Activated T-cell treated with anti-CD3 and anti-CD28 coated beads for 48 hours (primary cell): ENCODE measurements at places on chromosomes 1 and 21.

- DNase-seq, result no peak
Observed at GRCh38 chr21:15437883-15438282, 291.9 kb upstream of the USP25 start.

GRCh38 chr1:5265438-5266075 is 611.1 kb downstream of the AJAP1 start:
- DNase-seq, result no peak

- DNase-seq, result no peak
Observed at GRCh38 chr1:186740324-186740723, 60.1 kb upstream of the PTGS2 start.

- no peak for DNase-seq
Observed at GRCh38 chr1:61101536-61101935, 19.2 kb downstream of the NFIA start.

- DNase-seq, result no peak
Observed at GRCh38 chr1:46747683-46748288, 28.9 kb upstream of the EFCAB14 start.

GRCh38 chr1:34358636-34359035 is 181.9 kb downstream of the C1orf94 start:
- DNase-seq, result no peak
